Muscle of leg (tissue), 16 donors: ENCODE measurements at places on chromosomes 16 and 17.

DNA sequence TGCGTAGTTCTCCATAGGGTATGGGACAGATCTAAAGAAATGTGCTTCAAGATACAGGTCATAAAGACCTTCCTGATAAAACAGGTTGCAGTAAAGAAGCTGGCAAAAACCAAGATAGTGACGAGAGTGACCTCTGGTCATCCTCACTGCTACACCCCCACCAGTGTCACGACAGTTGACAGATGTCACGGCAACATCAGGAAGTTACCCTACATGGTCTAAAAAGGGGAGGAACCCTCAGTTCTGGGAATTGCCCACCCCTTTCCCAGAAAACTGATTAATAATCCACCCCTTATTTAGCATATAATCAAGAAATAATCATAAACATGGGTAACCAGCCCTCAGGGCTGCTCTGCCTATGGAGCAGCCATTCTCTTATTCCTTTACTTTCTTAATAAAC, 46.3 kb downstream of the CLEC19A start:
- no peak for DNase-seq

- DNase-seq, result peak; percentile 28
These were observed 621 bp upstream of the CSHL1 start for GRCh38 chr17:63911657-63912100.

GRCh38 chr16:86565644-86566511, 751 bp upstream of the FOXC2 start:
- DNase-seq, result no peak

- peak; percentile 79 for DNase-seq
These were observed at the start of gene NT5C3B for GRCh38 chr17:41835800-41836549. NT5C3B (minus strand) TSS chr17:41836232; CDS start chr17:41836193, 39 bp downstream.

- no peak for DNase-seq
These were observed 103.0 kb upstream of the DHX40 start for GRCh38 chr17:59462385-59462784.

DNA sequence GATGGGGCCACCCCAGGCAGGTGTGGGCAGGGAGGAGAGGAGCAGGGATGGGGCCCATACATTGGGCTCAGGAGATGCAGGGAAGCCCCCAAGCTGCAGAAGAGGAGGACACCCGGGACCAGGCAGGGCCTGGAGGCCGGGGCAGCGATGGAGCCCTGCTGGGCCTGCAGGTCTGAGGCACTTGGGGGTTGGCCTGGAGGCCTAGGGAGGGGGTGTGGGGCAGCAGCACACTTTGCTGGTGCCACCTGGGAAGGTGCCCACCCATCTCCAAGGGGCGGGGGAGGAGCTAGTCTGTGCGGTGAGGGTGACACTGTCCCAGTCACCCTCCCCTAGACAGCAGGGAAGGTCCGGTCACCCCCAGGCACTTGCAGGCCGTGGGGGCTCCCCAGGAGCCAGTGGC, 6.4 kb upstream of the CCDC57 start:
- DNase-seq, result no peak

DNA sequence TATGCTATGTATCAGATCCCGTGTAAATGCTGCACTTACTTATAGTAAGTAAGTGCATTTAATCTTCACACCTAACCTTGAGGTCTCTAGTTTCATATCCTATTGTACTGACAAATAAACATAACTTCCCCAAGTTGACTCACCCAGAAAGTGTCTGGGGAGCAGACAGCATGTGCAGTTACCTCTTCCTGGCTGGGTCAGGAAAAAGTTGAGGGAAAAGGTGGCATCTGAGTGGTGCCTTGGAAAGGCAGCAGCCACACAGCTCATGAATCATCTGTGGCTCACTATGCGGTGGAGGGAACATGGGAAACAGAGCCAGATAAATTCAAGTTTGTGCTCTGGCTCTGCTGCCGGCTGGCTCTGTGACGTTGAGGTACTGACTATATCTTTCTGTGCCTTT, 382.0 kb upstream of the DYNLRB2 start:
- no peak for DNase-seq

- DNase-seq, result no peak
These were observed 12.4 kb upstream of the CACNG4 start for GRCh38 chr17:66952031-66952524.

DNA sequence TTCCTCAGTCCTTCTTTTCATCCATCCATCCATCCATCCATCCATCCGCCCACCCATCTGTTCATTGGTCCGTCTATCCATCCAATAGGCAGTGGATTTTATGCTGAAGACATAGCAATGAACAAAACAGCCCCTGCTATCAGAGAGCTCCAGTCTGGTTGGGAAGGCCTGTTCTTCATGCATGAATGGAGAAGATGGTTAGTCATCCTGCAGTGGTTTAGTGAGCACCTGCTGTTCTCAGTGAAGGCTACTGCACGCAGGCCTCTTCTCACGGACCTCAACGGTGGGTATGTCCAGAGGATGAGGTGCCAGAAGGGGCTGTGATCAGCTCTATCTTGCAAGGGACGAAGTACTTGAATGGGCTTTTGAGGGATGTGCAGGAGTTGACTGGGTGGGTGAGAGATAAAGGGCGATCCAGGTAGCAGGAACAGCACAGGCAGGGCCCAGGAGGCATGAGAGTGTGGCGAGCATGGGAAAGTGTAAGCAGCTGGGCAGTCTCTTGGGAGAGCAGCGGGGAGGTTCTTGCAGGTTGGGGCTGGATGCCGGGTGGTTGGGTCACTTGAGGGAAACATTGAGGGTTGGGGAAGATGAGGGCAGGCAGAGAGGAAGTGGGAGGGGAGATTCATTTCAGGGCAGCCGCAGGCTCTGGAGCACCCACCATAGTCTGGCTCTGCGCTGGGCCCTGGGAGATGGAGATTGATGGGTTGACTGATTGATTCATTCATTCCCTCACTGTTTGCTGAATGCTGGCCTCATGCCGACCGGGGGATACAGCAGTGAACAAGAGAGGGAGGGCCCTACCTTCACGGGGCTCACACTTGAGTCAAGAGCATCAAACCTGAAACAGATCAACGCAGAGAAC, 115.0 kb upstream of the CIBAR2 start:
- DNase-seq, result no peak

DNA sequence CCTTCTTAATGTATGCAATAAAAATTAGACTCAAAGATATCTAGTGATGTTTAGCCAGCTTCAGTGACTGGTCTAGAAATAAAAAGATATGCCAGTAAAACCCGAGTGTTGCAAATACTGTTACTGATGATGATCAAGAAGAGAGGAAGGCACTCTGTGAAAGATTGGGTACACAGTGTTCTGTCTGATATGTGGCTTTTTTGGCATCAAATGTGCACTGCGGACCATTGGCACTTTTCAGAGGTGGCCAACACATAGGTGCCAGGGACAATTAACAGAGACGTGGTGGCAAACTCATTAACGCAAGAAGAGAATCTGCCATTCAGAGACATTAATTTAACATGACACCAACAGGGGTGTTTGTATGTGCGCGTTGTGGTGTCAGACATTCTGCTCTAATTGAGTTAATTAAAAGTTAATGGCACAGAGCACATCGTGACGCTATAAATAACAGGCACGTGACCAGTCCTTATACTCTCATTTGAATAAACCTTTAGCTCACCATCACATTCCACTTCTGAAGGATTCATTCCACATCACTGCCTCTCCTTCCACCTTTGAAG, 549.3 kb upstream of the HSBP1 start:
- no peak for DNase-seq

GRCh38 chr16:77853161-77853560, 64.8 kb downstream of the VAT1L start:
- DNase-seq, result no peak

- peak; percentile 27 for DNase-seq
These were observed 30.0 kb upstream of the KDM6B start for GRCh38 chr17:7803981-7804380.

DNA sequence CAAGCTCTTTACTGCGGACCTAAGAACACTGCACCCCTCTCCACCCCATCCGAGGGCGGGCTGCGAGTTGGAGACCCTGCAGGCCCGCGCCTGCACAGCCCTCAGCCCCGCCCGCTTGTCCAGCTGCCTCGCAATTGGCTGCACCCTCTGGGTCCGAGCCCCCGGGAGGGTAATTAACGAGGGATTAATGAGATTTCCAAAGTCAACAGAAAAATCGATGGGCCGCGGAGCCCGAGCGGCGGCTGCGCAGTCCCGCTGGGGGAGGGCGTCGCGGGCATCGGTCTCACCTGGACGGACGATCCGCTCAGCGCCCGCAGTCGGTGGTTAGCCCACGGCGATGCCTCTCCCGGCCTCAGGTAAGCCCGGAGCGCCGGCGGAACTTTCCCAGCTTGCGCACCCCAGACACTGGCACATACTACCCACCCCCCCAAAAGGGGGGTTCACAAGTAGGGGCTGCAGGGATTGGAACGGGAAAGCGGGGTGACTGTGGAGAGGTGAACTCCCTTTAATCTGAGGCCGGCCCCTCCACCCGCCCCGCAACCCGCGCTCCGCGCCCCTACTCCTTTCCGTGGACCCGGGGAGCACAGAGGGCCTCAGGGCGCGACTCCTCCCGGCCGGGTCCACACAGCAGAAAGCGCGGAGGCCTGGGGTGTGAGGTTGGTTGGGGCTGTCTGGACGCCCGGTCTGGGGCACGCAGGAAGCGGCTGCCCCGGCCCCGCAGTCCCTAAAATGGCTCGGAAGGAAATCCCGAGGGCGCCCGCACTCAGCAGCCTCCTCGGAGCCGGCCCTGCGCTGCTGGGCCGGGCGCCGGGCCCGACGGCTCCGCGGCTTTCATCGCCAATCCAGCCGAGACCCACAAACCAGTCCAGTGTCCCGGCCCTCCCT, at the start of gene OTOP3:
OTOP3 (plus strand) TSS at position 314 of the 885 bp plus-strand sequence; CDS start at position 338, 24 bp downstream.
- DNase-seq, result no peak

GRCh38 chr17:39132192-39132610, 19.2 kb downstream of the PLXDC1 start:
- peak; percentile 60 for DNase-seq

- no peak for DNase-seq
These were observed 204.7 kb downstream of the CDRT15L2 start for GRCh38 chr17:20784100-20784665.

- peak; percentile 8 for DNase-seq
These were observed 27.7 kb downstream of the PPM1E start for GRCh38 chr17:58783380-58783779.

DNA sequence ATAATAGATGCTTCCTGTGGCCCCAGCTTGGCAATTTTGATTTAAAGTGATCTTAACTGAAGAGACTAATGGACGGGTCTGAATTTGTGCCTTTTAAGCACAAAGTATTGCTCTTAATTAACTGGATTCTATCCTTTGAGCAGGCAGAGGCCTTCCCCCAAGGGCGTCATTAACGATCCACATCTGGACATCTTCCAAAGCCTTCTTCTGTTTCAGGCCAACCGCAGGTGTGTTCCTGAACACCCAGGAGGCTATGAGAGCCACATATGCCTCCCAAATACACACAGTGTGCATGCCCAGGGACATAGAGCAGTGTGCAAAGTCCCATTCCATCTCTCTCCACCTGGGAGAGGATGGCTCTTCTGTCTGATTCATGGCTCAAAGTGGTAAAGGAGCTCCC, 42.3 kb downstream of the MAPT start:
- DNase-seq, result no peak

GRCh38 chr16:84416407-84417321, 48.3 kb downstream of the ATP2C2 start:
- DNase-seq, result no peak

DNA sequence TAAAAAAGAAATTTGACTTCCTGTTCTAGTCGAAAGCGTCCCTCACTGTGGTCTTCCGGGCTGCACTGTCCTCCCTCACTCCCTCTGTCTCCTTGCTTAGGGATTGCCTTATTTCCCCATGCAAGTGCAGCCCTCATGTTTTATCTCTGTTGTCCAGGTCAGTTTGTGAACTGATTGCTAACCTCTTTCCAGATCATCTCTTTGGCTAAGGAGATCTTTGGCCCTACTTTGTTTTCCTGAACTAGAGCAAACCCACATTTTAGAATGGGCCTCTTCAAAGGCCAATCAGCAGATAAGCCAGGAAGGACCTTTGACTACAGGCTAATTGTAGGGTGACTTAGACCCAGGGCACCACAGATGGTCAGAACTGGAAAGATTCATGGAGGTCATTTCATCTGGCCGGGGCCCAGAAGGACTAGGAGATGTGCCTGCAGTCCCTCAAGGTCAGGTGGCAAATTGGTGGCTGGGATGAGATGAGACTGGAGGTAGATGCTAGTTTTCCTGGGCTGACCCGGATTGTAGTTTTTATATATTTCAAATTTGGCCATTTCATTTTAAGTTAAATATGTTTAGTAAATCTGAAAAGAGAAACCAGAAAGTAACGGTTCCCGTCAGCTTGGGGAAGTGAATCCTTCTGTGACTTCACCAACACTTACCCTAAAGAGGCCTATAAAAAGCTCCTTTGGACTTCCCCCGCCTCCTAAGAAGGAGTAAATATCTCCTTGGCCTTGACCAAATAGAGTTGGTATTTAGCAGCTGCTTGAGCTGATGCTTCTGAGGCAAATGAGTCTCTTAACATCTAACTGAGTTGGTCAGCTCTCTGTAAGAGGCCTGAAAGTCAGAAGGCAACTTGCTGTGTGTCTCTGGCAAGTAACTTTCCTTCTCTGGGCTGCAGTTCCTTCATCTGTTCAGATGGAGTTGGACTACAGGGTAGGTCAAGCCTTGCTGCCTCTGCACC, 6.2 kb upstream of the SLC25A19 start:
- DNase-seq, result peak; percentile 61

GRCh38 chr16:66746682-66747081, 4.7 kb downstream of the DYNC1LI2 start:
- peak; percentile 15 for DNase-seq

DNA sequence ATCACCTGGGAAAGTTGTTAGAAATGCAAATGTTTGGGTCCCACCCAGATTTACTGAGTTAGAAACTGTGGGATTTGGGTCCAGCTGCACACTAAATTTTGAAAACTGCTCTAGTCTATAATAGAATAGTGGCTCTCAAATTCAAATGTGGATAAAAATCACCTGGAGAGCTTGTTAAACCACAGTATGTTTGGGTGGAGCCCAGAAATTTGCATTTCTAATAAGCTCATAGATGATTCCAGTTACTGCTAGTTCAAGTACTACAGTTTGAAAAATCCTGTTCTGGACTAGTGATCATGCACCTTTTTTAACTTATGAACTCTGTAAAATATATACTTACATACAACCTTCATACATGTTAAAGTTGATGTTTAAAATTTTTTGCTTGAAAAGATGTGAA, 27.8 kb downstream of the RABEP1 start:
- DNase-seq, result no peak

DNA sequence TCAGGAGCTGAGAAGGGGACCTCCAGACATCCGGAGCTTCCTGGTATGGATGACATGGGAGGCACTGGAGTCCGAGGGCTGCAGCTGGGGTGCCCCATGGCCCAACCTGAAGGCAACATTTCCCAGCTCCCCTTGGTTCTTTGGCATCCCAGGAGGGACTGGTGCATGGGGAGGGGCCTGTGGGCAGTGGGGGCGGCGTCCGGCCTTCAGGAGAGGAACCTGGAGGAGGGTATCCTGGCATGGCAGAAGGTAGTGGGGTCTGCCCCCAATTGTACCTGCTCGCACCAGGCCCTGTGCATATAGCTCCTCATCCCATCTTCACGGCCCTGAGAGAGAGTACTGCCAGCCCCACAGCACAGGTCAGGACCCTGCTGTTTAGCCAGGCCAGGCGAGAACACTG, 11.9 kb downstream of the NPTX1 start:
- no peak for DNase-seq
